Tibial nerve (tissue), 4 donors: ENCODE measurements at places on chromosomes 7 and 10. TPM values are rescaled to one million over a fixed set of nuclear protein-coding genes. Genes with fewer than 3 reads are reported as not detected.

TRIM50 gene
- total RNA-seq = 0.84 TPM

GRCh38 chr10:11063856-11064255, 46.2 kb downstream of the CELF2 start:
- no peak for DNase-seq

SEMA3A gene
- 2.9 TPM for total RNA-seq

TMEM229A gene
- total RNA-seq = not detected

- peak; percentile 25 for DNase-seq
Observed at GRCh38 chr10:7610651-7611389, 55.9 kb downstream of the ITIH5 start.

- DNase-seq = no peak
Observed at GRCh38 chr7:92748495-92748894, 87.9 kb downstream of the CDK6 start.

GRCh38 chr10:28160866-28161405, 141.9 kb downstream of the MPP7 start:
- no peak for DNase-seq

RADIL gene
- 30.6 TPM for total RNA-seq

GSTO2 gene
- 1.3 TPM for total RNA-seq

DNA sequence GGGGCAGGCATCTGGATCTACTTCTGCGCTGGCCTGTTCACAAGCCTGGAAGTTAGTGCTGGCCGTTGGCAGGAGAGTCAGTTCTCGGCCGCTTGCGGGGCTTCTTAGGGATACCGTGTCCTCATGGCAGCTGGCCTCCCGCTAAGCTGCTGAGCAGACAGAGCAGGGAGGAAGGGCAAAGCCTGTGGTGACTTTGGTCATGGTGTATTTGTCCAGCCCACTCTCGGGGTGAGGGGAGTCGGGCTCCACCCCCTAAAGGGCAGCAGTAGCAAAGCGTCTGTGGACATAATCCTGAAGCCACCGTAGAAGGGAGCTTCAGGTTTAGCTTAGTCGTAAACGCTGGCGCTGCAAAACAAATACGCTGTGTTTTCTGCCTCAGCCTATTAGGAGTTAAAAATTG, 12.2 kb downstream of the UBE3C start:
- no peak for DNase-seq

CCL24 gene
- total RNA-seq = not detected

DNA sequence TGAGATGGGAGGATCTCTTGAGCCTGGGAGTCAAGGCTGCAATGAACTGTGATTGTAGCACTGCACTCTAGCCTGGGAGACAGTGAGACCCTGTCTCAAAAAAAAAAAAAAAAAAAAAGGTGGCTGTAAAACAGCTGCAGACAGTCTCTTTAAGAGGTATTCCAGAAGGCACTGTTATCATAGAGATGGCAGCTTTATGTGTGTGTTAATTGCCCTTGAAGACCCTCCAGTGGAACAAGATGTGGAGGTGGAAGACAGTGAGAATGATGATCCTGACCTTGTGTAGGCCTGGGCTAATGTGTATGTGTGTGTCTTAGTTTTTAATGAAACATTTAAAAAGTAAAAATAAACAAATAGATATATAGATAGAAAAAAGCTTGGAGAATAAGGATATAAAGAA, 66.0 kb downstream of the ZNF487 start:
- DNase-seq = no peak

DNA sequence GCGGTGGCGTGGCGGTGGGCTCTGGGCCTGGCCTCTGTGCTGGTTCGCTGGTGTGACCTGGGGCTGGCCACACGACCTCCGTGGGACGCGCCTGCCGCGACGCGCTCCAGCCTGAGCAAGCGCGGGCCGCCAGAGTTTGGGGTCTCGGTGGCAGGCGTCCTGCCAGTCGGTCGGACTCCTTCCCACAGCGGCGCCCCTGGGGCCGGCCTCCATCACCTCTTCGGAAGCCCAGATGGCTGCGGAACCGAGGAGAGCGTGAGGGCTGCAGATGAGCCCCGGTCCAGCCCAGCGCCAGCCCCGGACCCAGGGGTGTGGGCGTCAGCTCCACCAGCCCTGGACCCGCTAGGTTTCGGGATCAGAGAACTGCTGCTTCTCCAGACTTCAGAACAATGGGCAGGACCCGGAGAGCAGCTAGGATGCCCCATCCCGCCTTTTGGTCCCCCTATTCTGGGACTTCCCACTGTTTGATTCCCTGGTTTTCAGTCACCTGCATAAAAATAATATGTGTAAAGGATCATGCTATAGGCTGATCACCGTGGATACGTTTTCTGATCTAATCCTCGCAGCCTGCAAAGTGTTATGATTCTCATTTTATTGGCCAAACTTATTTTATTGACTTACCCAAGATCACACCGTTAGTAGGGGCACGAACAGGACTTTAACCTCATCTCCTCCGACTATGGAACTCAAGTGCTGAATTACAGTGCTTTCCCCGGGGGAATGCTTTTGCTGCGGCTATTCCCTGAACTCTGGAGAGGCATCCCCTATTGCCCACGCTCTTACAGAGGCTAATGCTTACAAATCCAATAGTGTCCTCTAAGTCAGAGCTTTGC, 2.8 kb downstream of the CYP26C1 start:
- no peak for DNase-seq

GRCh38 chr10:109647627-109648026, 275.7 kb downstream of the XPNPEP1 start:
- DNase-seq = no peak

GRCh38 chr10:74912682-74913081, 86.3 kb downstream of the KAT6B start:
- DNase-seq = no peak

OPN4 gene
- total RNA-seq = 0.59 TPM

DNA sequence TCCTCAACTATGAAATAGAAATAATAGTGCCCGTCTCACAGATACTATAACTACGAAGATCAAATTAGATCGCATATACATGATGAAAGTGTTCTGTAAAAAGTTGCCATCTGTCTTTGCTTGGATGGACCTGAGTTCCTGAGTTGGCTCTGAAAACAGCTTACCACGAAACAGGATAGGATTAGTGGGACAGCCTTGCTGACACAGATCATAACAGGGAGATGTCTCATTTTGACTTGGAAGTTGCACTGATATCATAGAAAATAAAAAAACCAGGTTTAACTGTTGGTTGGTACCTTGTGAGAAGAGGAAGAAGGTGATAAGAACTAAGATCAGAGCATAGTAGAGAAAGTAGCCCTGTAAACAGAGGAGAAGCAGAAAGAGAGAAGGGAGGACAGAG, 79.3 kb upstream of the AGBL3 start:
- no peak for DNase-seq

AKR1C8 gene
- total RNA-seq = not detected

DNA sequence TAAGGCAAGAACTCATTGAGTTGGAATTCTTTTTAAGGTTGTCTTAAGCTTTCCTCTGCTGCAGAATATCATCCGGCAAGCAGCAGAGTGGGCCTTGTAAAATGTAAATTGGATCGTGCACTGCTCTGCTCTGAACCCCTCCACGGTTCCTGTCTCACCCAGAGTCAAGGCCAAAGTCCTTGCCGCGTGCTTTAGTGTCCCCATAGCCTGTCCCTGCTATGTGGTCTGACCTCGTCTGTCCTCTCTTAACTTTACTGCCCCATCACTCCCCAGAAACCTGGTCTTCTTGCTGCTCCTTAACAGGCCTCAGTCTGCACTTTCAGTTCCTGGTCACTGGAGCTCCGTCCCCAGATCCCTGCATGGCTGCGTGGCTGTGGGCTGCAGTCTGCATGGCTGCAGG, 121.6 kb upstream of the SDK1 start:
- DNase-seq = no peak

DNA sequence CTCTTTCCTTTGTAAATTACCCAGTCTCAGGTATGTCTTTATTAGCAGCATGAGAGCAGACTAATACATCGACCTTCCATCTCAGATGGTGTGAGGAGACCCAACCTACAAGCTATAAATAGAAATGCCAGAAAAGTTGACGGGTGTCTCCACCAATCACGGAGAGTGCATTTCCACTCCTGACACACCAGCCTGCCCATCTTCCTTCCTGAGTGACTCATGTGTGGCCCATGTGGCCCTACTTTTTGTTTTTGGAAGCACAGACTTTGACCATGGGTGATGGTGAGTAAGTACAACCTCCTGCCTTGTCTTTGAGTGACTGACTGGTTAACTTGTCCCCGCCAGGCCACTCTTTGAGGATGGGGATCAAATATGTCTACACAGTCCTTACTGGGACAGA, 147.0 kb downstream of the OAT start:
- DNase-seq = no peak

DNA sequence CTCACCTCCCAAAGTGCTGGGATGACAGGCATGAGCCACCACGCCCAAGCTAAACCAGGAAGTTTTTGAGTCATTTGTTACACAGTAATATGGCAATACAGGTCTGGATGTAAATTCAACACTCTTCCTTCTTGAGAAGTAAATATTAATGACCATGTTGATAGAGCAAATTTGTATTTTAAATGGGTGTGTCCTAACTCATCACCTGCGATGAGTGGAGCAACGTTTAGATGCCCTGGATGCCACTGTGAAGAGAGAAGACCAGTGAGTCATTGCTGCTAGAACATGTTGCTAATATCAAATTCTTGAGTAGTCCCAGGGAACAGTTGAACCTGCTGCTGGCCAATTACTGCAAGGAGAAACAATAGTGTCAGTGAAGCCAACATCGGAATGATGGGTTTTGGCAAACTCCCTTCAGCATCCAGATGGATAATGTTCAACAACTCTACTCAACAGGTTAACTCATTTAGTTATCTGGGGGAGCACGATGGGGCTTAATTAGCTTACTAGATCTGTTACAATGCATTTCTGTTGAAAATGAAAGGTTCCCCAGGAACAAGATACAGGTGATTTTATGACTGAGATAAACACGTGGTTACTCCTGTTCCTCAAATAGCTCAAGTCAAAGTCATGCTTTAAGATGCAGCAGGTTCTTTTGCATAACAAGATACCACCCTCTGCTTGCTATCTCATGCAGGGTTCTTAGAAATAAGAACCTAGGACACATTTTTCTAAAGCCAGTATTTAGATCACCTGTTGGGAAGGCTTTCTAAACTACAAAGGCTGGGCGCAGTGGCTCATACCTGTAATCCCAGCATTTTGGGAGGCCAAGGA, 146.8 kb downstream of the CALN1 start:
- no peak for DNase-seq

DNA sequence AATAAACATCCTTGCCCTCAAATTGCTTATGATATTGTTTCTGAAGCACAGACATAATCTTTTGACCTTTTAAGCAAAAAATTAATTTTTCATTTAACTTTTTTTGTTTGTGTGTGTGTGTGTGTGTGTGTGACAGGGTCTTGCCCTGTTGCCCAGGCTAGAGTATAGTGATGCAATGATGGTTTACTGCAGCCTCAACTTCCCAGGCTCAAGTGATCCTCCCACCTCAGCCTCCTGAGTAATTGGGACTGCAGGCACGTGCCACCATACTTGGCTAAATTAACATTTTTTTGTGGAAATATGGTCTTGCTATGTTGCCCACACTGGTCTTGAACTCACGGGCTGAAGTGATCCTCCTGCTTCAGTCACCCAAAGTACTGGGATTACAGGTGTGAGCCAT, 68.9 kb downstream of the BMPR1A start:
- DNase-seq = no peak

HABP2 gene
- total RNA-seq = not detected

DNA sequence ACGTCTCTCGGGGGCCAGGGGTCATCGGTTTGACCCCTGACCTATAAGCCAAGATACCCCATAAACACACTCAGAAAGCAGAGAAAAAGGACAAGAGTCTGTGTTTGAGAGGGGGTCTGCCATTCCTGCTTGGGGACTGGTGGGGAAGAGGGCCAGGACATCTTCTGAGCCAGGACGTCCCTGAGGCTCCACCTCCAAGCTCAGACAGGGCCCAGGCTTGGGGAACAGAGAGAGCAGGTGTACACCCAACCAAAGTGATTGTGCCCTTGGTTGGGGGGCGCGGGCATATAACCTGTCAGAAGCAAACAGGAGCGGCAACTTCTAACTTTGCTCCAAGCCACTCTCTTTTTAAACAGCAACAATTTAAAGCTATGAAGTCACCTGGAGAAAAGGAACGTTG, 33.9 kb upstream of the PPIF start:
- no peak for DNase-seq

DNA sequence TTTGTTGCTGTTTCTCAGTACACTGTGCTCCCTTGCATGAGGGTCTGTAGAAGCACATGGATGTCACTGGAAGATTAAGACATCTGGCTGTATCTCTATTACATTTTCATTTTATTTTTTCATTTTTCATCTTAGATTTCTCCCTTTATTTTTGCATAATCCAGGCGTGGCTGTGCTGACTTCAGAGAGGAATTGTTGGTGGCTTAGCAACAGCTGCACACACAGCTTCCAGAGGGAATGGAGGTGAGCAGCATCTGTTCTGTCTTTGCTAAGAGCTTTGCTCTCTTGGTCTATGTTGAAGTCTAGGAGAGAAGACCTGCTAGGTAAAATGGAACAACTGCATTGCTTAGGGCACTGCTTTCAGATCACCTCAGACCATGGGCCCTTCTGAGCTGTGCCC, 254.4 kb upstream of the SP4 start:
- no peak for DNase-seq

GRCh38 chr10:8670461-8670860, 616.0 kb downstream of the GATA3 start:
- no peak for DNase-seq

GJD4 gene
- 0.20 TPM for total RNA-seq

- DNase-seq = no peak
Observed at GRCh38 chr10:85195596-85195995, 867.2 kb downstream of the CCSER2 start.

CNNM1 gene
- not detected for total RNA-seq

EIF5AL1 gene
- not detected for total RNA-seq

- DNase-seq = no peak
Observed at GRCh38 chr10:107163076-107163855, 1.2 kb downstream of the SORCS1 start.

GRCh38 chr7:44282601-44283171, 42.7 kb downstream of the CAMK2B start:
- DNase-seq = no peak

IGF2BP3 gene
- total RNA-seq = not detected

GRCh38 chr10:96448021-96448457, 65.7 kb downstream of the TLL2 start:
- DNase-seq = peak; percentile 40

DNA sequence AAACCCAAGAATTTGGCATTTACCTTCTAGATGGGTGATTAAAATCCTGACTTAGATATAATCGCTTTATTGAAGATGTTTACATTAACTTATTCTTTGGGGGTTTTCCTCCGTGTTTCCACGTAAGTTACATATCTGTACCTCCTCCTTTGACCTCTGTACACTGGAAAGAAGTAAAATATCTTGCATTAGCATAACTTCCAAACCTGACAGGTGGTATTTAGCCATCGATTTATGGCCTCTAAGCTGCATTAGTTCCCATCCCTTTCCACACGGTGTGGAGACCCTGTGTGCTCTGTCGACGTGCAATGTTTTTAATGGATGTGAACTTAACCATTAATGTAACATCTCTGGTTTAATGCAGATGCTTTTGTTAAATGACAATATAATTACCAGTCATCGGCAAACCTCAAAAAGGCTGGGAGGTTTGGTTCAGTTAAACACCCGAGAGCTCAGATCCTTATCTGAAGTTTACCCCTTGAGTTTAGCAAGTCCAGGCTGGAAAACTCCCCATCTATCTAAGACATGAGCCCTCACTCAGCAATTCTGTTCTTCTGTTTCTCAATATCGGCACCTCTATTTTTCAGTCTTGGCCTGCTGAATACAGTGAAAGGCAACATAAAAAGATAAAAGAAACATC, 295.2 kb downstream of the GATA3 start:
- DNase-seq = no peak

PLEKHS1 gene
- total RNA-seq = not detected

VAX1 gene
- not detected for total RNA-seq
